ENCODE measurements at places on chromosomes 12 and 14.

DNA sequence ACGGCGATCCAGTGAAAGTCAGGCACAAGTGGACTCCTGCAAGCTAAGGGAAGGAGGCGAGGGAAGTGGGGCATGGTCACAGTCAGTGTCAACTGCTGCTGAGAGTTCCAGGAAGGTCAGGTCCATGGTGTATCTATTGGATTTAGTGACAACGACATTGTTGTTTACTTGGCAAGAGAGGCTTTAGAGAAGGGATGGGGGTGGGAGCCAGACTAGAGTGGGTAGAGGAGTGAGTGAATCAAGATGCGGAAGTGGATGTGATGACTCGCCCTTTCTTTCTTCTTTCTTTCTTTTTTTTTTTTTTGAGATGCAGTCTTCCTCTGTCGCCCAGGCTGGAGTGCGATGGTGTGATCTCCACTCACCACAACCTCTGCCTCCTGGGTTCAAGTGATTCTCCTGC is 12.5 kb downstream of the P2RX7 start:
- DNase-seq = no peak

GRCh38 chr14:31566456-31566855 is 5.3 kb downstream of the NUBPL start:
- no peak for DNase-seq

DNA sequence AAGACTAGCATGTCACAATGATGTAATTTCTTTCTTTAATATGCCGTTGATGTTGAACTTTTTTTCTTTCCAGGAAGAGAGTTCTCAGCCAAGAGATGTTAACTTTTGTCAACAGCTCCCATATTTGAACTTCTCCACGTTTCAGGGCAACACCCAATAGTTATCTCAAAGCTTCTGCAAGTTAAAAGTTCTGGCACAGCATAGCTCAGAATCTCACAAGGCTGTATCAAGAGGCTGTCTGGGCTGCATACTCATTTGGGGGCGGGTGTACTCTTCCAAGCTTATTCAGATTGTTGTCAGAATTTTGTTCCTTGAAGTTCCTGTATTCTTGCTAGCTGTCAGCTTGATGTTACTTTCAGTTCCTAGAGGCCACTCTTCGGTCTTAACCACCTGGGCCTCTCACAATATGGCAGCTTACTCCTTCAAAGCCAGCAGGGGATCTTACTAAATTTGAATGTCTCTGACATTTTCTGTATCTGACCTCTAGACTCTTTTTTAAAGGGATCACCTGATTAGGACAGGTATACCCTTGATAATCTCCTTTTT is 38.9 kb downstream of the KCNC2 start:
- no peak for DNase-seq

DNA sequence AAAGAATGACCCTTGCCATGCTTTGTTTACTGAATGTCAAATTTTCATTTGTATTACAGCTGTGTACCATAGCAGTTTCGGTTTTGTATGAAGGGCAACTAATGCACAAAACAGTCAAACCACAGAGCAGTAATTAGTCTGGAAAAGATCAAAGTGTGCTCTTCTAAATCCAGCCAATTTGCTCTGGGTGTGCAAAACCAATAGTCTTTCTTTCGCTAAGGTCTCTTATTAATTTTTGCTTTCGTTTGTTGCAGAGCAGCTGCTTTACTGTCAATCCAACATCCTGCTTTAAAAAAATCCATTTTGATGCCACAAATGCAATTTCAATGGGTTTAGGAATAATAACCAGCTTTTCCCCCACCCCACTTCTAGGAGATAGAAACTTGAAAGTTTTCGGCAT is 114.2 kb downstream of the BRMS1L start:
- no peak for DNase-seq

GRCh38 chr14:36238666-36239363 is 62.3 kb upstream of the PTCSC3 start:
- no peak for DNase-seq

DNA sequence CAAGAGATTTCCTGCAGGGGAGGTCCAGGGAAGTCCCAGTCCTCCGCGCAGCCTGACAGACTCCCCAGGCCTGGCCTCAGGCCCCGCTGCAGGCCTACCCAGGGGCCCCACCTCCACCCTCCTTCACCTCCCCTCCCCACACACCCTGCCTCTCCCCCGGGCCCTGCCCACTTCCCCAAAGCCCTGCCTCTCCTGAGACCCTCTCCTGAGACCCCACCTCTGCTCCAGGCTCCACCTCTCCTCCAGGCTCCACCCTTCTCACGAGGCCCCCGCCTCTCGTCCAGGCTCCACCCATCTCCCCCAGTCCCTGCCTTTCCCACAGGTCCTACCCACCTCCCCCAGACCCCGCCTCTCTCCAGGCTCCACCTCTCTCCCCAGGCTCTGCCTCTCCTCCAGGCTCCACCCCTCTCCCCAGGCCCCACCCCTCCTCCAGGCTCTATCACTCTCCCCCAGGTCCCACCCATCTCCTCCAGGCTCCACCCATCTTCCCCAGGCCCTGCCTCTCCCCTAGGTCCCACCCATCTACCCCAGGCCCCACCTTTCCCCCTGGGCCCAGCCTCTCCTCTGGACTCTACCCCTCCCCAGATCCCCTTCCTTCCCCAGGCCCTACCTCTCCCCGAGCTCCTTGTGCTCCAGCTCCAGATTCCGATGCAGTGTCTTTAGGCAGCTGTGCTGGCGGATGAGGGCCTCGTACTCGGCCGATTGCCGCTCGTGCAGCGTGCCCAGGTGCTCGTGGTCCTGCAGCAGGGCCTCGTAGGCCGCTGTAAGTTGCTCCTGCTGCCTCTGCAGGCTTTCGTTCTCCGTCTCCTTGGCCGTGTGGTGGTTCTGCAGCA is 58.8 kb upstream of the GPR68 start:
- DNase-seq = peak; percentile 39

- DNase-seq = no peak
Measured at GRCh38 chr12:128959901-128960300, 106.6 kb downstream of the GLT1D1 start.

DNA sequence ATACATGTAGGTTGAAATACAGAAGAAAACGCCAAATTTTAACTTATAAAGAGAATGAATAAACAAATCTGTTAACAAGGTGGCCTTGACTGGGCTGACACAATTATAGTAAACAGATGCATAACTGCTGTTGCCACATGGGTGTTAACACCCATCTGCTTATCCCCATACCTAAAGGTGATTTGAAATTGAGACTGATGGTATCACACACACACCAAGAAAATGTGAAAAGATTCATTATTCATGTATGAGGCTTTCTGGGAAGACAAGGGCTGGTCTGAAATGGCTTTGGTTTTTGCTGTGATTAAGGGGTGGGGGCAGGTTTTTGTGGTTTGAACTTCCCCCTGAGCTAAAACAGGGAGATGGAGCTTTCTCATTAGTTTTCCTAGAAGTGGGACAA is 156.6 kb downstream of the SYT10 start:
- DNase-seq = no peak

- no peak for DNase-seq
Measured at GRCh38 chr12:132465269-132466190, 24.4 kb upstream of the FBRSL1 start.

Data from left colon (tissue), 2 donors.